ENCODE measurements at places on chromosomes 11 and 22. TPM values are rescaled to one million over a fixed set of nuclear protein-coding genes. Genes with fewer than 3 reads are reported as not detected.

The SORL1 gene
- polyA plus RNA-seq = 2.6 TPM

The TTC28 gene
- 36.4 TPM for polyA plus RNA-seq

The ASCL3 gene
- polyA plus RNA-seq = not detected

The SYTL2 gene
- polyA plus RNA-seq = 85.4 TPM

The HBG2 gene
- 2,290 TPM for polyA plus RNA-seq

The MACROD1 gene
- polyA plus RNA-seq = 54.9 TPM

The LSP1 gene
- 52.5 TPM for polyA plus RNA-seq

- DNase-seq = no peak
These were observed 4.9 kb downstream of the CHRM4 start for GRCh38 chr11:46386674-46387073.

DNA sequence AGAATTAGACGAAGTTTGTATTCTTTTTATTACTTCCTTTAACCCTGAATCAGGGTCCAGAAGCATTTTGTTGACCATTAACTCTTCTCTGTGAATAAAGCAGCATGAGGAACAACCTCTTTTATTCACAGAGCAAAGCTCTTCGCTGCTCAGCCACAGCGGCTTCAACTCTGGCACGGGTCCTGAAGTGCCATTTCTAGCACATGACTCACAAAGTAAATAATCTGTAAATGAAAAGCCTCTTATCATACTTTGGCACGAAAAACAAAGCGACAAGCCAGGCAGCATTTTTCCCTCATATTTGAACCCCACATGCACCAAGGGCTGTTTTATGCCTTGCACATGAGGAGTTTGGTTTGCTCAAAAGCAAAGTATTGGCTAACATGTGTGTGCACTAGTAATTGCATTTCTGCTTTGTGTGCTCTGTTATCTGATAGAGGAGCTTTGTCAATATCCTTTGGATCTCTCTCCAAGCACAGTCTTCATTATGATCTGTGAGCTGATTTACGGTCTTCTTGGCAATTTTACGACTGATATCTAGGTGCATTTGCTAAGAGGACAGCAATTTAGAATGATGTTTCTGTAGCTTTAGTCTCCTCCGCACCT is 33.0 kb upstream of the APOBEC3A start:
- DNase-seq = peak; percentile 57

GRCh38 chr11:93236741-93237675 is 39.2 kb upstream of the SLC36A4 start:
- no peak for DNase-seq

GRCh38 chr22:48098243-48098920 is 1335.9 kb downstream of the TBC1D22A start:
- no peak for DNase-seq

DNA sequence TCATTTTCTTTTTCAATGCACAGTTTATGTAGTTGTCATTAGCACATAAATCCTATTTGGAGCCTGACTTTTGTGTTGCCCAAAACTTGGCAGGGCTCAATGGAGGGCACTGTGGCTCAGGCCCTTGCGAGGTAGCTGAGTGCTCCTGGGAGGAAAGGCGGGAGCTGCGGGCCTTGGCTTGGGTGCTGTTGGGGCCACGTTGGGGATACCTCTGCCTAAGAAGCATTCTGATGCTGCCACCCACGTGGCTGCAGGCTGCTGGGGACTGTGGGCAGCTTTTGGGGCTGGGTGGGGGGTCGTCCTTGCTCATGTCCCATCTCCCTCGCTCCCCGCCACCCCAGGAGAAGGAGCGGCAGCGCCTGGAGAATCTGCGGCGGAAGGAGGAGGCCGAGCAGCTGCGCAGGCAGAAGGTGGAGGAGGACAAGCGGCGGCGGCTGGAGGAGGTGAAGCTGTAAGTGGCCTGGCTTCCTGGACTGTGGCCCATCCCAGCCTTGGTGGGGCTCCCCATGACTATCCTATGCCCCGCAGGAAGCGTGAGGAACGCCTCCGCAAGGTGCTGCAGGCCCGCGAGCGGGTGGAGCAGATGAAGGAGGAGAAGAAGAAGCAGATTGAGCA is 20.9 kb downstream of the INCENP start:
- no peak for DNase-seq

- no peak for DNase-seq
These were observed 38.9 kb upstream of the TNRC6B start for GRCh38 chr22:40138866-40139265.

DNA sequence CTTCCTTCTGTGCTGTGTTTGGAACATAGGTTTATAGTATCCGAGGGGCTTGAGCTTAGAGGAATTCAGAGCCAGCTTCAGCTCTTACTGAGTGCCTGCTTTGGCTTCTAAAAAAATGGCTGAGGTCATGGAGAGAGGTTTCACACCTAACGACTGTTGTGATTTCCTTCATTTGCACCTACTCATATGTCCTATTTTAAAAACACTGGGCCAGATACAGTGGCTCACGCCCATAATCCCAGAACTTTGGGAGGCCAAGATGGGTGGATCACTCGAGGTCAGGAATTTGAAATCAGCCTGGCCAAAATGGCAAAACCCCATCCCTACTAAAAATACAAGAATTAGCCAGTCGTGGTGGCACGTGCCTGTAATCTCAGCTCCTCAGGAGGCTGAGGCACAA is 38.3 kb upstream of the SYT13 start:
- no peak for DNase-seq

- DNase-seq = no peak
These were observed 83.5 kb downstream of the C22orf31 start for GRCh38 chr22:28978158-28978557.

DNA sequence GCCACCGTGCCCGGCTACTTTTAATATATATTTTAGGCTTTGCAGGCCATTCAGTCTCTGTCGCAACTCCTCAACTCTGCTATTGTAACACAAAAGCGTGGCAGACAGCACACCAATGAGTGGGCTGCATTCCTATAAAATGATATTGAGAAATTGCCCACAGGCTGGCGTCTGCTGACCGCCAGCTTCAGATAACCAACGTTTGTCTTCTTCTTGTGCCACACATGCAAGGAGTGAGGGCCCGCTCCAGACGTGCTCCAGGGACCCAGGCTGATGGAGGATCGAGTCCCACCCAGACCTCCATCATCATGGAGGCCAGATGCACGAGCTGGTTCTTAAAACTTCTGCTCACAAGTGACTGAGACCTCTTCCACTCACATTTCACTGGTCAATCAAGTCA is 35.4 kb upstream of the LINC01488 start:
- no peak for DNase-seq

DNA sequence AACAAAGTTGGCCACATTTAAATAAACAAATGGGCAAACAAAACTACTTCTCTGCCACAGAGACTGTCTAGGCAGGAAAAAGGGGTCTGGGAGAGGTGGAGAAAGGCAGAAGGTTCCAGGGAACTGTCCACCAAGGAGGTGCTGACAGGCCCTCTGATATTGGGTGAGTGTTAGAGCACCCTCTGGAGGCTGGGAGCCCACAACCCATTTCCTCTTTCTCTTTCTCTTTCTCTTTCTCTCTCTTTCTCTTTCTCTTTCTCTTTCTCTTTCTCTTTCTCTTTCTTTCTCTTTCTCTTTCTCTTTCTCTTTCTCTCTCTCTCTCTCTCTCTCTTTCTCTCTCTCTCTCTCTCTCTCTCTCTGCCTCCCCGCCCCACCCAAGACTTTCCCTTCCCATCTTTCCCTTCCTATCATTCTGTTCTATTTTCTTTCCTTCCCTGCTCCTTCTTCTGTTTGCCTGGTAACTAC is 912.8 kb downstream of the DLG2 start:
- peak; percentile 32 for DNase-seq
